ENCODE measurements at places on chromosomes 6 and 20.

DNA sequence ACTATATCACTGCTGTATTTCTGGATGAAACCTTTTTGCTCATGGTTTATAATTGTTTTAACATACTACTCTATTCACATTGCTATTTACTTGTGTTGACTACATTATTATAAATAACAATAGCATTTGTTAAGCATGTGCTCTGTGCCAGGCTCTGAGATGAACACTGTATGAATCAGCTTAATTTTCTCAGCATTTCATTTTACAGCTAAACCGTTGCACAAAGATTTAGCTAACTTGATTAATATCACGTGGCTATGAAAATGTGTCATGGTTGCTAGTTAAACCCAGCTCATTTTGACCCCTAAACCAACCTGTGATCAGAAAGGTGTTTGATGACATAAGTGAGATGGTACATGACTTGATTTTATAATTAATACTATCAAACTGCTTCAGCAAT lies 77.5 kb downstream of the NCOA7 start:
- DNase-seq = no peak

DNA sequence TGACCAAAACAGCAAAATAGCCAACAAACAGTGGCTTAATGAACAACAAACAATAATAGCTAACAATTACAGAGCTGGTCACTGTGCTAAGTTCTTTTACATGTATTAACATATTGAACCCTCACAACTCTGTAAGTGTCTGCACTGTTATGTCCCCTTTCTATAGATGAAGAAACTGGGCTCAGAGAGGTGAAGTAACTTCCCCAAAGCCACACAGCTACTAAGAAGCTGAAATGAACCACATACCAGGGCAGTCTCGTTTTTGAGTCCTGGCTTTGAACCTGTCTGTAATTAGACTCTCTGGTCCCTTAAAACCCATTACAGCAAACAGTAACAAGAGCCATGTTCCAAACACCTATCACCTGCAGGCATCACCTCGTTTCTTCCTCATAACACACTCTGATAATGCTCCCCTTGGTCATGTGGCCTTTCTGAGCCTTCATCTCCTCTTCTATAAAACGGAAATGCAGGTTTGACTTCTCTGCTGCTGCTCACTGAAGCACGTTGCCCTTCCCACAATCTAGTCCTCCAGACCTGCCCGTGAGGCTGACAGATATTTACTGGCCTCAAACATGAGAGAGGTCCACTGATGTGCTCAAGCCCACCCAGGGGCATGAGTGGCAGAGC lies 23.3 kb downstream of the KCNK15 start:
- no peak for DNase-seq

DNA sequence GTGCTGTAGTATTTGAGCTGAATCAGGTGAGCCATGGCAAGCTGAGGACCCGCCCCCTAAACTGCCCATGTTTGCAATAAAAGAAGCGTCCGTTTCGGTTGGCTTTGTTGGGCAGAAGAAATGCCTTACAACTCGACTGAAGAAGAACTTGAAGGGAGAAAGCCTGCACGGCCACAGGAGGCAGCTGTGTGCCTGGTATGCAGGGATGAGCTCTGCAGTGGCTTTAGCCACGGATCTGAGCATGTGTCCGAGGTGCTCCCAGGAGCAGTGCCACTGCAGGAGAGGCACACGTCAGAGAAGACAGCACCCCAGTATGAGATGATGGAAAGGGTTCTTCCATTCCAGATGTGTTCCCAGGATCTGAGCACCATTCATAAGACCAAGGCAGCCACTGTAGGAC lies 23.5 kb downstream of the KIZ start:
- no peak for DNase-seq

DNA sequence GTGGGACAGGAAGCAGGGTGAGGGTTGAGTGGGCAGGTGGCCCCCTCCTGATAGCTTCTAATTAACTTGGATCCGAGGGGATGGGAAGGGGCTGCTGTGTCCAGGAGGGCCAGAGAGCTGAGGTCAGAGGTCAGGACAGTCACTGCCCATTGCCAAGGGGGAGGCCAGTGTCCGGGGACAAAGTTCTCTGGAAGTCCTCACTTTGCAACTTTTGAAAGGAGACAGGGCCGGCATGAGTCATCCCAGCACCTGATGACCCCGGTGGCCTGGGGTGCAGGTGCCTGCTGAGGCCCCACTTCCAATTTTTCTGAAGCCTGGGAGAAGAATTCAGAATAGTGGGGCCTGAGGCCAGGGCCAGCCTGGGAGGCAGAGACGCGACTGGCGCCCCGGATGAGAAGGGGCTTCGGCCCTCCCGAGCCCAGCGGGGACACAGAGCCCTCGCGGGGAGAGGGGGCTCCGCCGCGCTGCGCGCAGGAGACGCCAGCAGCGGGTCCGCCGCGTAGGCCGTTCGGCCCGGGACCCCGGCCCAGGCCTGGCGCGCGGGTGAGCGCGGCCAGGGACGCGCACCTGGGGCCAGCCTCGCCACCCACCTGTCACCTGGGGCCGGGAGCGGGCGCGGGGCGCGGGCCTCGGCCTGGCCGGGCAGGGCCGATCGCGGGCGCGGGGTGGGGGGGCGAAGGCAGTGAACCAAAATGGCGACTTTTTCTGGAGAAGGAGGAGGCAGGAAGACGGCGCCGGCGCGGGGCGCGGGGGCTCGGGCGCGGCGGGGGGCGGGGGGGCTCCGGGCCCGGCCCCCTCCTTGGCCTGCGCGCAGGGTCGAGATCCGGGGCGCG lies 586 bp downstream of the ZNF512B start:
- no peak for DNase-seq

DNA sequence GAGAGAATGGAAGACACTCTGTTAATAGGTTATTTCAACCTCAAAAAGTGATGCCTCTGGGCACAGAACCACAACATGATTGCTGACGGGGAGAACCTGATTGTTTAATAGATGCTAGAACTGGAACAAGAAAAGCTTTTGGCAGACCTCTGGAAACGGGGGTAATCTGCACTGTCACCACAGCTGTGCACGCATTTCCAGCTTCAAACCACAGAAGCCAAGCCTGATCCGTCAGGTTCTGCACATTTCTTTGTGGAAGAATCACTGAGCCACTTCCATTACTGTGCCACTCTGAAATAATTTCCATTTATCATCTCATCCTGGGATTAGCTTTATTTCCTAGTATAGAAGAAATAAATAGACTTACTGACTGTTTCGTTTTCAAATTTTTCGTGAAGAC lies 309.3 kb downstream of the FARS2 start:
- no peak for DNase-seq

- no peak for DNase-seq
These were observed 8.3 kb upstream of the TTPAL start for GRCh38 chr20:44467289-44467883.

GRCh38 chr20:43137160-43137559 lies 52.5 kb downstream of the PTPRT start:
- no peak for DNase-seq

GRCh38 chr20:57178582-57179111 lies 87.8 kb downstream of the BMP7 start:
- no peak for DNase-seq

GRCh38 chr6:128129679-128130078 lies 228.8 kb upstream of the THEMIS start:
- no peak for DNase-seq

DNA sequence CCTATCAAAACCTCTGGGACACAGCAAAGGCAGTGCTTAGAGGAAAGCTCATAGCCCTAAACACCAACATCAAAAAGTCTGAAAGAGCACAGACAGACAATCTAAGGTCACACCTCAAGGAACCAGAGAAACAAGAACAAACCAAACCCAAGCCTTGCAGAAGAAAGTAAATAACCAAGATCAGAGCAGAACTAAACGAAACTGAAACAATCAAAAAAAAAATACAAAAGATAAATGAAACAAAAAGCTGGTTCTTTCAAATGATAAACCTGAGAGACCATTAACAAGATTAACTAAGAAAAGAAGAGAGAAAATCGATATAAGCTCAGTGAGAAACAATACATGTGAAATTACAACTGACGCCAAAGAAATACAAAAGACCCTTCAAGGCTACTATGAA lies 34.8 kb upstream of the RUNX2 start:
- no peak for DNase-seq

- DNase-seq = no peak
These were observed 135.3 kb downstream of the CDH4 start for GRCh38 chr20:61387204-61387953.

DNA sequence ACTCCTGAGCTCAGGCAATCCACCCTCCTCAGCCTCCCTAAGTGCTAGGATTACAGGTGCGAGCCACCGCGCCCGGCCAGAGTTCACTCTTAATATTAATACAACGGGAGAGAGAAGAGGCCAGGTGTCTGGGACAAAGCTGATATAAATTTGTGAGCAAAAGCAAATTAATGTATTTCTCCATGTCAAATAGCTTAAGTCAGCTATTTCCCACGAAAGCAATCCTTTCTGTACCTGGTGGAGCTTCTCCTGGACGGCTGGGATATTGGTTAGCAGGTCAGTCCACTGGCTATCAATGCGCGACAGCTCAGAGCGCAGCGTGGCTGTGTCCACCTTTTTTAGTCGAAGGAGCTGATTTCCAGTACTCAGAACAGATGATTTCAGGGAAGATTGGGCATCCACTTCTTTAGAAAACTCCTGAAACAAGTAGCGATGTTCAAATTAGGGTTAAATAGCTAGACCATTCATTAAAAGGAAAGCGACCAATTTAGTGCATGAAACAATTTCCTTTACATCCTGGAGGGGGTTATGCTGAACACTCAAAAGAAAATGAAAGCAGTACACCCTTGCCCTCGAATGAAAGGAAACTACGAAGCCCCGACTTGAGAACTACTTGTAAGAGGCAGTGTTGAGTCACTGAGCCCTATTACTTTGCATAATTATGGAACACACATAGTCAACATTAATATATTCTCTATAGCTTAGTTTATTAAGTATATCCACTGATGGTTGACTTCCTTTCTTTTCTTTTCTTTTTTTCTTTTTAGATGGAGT lies 403.4 kb downstream of the SYNE1 start:
- DNase-seq = no peak

DNA sequence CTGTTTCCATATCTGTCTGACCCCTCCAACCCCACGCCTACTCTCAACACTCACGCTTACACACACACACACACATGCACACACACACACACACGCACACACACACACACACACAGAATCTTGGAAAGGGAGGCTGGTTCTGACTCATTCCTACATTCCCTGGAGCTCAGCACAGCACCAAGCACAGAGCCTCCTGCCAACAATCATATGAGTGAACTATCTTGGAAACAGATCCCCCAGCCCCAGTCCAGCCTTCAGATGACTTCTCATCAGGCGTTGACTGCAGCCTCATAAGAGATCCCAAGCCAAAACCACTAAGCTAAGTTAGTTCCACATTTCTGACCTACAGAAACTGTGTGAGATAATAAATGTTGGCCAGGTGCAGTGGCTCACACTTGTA lies 14.1 kb upstream of the HCK start:
- no peak for DNase-seq

DNA sequence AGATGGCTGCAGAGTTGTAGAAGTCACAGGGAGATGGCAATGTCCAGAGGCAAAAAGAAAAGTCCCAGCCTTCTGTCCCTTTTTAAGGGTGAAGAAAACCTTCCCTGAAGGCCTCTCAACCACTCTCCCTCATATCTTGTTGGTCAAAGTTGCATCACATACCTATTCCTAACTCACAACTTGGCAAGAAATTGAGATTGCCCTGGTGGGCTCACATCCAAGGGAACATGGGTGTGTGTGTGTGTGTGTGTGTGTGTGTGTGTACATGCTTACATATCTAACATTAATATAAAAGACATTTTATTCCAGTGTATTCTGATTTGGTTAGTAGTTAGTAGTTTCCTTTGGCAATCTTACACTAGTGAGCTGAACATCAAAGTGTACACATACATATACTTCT lies 144.3 kb upstream of the SALL4 start:
- DNase-seq = no peak

Data from effector CD4-positive, alpha-beta T cell (primary cell).